ENCODE measurements at places on chromosomes 1 and 21.

GRCh38 chr21:36704281-36704957, 5.5 kb downstream of the SIM2 start:
- no peak for DNase-seq

GRCh38 chr21:35399706-35400105, 350.6 kb upstream of the RUNX1 start:
- DNase-seq: no peak

- no peak for DNase-seq
These were observed 126.2 kb upstream of the COL6A1 start for GRCh38 chr21:45855248-45855811.

DNA sequence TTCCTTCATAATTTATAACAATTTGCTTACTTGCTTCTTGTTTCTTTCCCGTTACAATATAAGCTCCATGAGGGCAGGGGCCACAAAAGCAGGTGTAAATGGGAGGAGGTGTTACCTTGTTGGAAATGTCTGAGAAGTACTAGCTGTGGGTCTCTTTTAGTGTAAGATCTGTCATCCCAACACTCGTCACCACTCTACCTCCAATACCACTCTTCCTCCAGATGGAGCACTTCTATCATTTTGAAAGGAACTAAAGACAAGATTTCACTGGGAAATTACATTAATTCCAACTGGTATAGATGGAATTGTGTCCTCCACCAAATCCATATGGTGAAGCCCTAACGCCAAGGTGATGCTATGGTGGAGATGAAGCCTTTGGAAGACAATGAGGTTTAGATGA, 53.0 kb upstream of the CPLANE2 start:
- no peak for DNase-seq

DNA sequence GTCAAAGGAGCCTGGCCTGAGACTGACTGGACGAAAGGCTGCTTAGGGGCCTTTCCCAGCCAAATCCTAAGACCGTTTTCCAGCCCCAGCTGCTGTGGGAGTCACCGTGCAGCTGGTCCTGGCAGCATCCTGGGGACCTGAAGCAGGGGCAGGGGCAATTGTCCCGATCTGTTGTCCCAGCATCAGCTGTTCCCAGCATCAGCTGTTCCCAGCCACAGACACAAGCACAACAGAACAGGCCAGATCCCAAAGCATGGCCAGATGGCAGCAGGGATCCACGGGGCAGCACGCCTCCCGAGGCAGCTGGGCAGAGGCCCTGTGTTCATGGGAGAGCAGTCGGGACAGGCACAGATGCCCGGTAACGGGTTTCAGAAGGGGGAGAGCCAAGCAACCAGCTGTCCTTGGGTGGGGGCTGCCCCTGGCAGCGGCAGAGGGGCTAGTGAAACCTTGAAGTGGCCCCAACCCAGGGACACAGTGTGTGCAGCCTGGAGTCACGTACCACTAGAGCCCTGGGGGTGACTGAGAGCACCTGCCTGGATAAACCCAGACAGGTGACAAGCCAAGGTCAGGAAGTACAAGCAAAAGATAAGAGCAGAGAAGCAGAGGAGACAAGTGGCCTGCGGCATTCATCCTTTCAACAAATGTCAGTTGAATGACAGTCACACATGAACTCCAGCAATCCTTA, 13.3 kb downstream of the CELA2B start:
- no peak for DNase-seq

DNA sequence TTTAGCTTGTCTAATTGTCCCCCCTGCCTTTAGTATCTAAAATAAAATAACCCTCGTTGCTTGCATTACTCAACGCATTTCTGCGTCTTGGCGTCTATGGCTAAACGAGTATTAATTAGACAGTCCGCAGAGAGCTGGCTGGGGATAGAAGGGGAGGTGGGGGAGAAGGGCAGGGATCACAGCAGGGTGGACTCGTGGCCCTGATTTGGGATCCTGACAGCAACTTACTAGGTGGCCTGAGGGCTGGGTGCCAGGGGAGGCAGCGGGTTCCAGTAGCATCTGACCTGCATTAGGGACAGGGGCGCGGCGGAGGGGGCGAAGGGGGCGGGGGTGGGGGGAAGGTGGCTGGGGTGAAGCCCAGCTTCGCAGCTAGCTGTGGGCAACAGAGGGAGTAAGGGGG, 1.1 kb upstream of the BACE2 start:
- no peak for DNase-seq

- no peak for DNase-seq
These were observed 124.0 kb downstream of the BRINP3 start for GRCh38 chr1:190353538-190354101.

- no peak for DNase-seq
These were observed 1.7 kb upstream of the PRDM16 start for GRCh38 chr1:3067301-3067670.

GRCh38 chr1:187626056-187626455, 797.3 kb downstream of the PLA2G4A start:
- DNase-seq: no peak

- DNase-seq: no peak
These were observed 51.4 kb downstream of the LRIG2 start for GRCh38 chr1:113124366-113124765.

DNA sequence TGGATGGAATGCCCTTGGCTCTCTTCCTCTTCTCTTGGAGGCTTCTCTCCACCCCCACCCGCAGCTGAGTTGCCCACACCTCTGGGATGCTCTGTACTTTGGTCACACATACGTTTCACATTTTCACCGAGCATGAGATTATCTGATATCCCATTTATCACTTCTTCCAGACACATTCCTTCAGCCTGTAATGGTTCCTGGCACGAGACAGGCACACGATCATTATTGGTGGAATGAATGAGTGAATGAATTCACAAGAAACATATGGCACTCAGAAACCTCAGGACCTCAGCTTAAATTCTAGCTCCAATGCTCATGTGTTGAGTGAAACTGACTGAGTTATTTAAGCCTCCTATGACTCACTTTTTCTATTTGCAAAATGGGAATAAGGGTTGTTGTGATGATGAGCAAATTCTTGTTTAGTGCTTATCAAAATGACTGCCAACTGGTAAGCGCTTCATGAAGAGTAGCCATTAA, 242.7 kb upstream of the JUN start:
- DNase-seq: no peak

GRCh38 chr21:45243603-45244002, 44.1 kb downstream of the POFUT2 start:
- no peak for DNase-seq

- no peak for DNase-seq
These were observed 37.4 kb downstream of the PRDM2 start for GRCh38 chr1:13737398-13737797.

DNA sequence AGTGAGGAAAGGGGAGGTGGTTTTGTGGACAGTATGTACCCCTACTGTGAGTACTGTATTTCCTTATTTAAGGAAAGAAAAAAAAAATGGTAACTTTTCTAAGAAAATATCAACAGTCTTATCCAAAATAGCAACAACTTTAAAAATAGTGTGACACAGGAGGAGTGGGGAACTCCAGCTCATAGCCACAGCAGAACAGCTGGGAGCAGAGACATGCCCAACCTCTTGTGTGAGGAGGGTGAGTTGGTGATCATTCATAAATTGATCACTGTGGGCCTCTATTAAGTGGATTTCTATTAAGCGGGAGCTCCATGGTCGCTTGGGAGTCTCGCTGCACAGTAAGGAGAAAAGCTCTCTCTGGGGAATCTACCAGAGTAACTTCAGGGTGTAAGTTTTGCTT, 158.8 kb upstream of the DUSP10 start:
- DNase-seq: no peak

- no peak for DNase-seq
These were observed 17.9 kb upstream of the FMOD start for GRCh38 chr1:203368624-203369451.

DNA sequence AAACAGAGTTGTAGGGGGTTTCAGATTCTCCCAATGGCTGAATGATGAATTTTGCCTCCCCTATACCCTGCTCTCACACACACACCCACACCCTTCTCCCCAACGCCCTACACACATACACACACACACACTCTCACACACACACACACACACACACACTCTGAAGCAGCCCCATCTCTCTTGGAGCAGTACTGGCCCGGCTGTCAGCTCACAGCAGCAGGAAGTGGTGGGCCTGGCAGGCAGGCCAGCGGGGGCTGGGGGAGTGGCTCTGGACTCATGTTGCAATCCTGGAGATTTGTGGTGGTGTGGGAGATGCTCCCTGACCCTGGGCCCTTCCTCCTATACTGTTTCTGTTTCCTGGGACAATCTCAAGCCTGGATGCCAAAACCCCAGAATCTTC, 2.2 kb downstream of the IKBKE start:
- no peak for DNase-seq

GRCh38 chr1:242083742-242084141, 84.8 kb upstream of the MAP1LC3C start:
- no peak for DNase-seq

- DNase-seq: no peak
These were observed 76.6 kb upstream of the ZNF644 start for GRCh38 chr1:91098299-91098906.

- DNase-seq: no peak
These were observed 31.4 kb downstream of the FMO1 start for GRCh38 chr1:171279678-171280077.

DNA sequence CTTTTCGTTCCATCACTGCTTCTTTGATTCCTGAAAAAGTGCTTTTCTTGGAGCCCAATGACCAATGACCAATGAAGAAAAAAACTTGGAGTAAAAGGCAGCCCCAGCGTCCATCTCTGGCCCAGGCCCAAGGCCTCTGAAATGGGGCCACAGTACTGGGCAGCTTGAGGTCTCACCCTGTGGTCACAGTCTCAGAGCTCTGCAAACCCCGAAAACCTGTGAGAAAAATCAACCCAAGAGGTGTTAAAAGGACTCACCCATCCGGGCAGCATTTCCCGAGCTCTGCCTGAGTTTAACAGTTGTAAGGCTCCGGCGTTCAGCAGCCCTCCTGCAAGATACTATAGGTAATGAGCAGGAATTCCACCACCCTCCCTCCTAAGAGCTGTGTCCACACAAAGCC, 2.1 kb upstream of the EFHD2 start:
- no peak for DNase-seq

GRCh38 chr1:92877081-92877711, 45.4 kb downstream of the RPL5 start:
- DNase-seq: no peak

Measured in activated gamma-delta T cell treated with anti-CD3 and anti-CD28 coated beads, Interleukin-2, amount 50 U/mL, for 16 hours (primary cell).